ENCODE measurements at places on chromosomes 5 and 9.

DNA sequence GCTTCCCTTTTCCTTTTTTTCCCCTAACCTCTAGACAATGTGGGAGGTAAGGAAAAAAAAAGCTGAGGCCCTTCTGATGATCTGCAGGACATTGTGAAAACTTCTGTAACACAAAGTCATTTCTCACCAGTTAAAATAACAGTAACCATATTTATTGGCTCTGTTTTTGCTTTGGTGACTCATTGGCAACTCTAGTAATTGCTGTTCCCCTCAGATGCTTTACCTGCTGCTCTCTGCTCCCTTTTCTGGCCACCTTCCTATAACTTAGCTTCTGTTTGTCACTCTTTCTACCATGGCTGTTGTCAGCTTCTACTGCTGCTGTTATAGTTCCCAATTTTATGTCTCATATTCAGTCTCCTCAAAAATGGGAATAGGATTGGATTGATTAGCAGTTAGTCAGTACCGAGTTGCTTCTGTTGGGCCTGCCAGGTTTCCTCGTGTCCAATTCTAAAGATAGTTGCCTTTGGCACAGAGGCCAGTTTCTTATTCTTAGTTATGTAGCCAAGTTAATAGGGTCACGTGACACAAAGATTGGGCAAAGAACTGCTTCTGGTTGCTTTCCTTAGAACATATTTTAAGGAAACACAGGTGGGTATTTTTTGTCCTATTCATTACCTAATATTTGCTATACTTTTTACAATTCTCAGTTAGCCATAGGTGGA lies 16.8 kb downstream of the SCAMP1 start:
- no peak for DNase-seq

GRCh38 chr5:166938071-166938470 lies 1353.4 kb upstream of the WWC1 start:
- no peak for DNase-seq

GRCh38 chr9:15306068-15306756 lies 804 bp downstream of the TTC39B start:
- DNase-seq: peak; percentile 29

GRCh38 chr9:96636368-96636767 lies 16.7 kb upstream of the CDC14B start:
- DNase-seq: no peak

DNA sequence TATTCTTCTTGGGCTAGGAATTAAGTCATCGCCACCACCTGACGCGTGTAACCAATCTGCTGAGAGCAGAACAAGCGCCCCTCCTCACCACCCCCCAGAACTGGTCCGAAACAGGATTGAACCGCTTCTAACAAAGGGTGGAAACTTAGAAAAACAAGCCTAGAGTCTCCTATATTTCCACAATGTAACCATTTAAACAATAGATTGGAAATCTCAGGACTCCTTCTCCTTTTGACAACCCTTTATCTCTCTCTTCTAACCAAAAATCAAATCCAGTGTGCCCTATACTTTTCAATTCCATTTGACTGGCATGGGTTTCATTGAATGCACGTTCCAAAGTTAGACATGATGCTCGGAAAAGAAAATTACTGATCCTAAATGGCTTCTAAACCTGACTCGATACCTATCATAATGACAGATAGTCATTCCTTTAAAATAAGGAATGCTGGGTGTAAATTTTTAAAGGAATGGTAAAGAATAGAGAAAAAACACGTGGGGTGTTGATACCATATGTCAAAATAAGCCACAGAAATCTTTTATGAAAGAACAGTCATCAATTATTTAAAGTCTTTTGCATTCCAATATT lies 1.2 kb downstream of the ARRDC3 start:
- DNase-seq: peak; percentile 71

GRCh38 chr5:891117-891836 lies 1.3 kb downstream of the BRD9 start:
- no peak for DNase-seq

DNA sequence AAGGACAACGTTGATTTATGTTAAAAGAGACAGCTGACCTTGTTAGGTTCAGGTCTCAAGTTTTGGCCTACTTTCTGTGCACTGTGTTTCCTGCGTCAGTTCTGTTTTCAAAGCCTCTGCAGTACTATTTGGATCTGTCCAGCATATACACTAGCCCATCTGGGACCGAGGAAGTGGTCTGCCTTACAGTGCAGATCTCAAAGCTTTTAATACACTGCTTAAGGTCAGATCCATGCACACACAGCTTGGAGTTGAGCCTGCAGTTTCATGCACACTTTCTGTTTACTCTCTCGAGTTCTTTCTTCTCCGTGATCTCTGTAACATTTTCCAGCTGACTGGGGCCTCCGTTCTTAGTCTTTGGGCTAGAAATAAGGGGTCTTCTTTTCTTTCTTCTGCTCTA lies 24.1 kb downstream of the CARTPT start:
- DNase-seq: no peak

GRCh38 chr5:3789519-3790193 lies 194.0 kb downstream of the IRX1 start:
- no peak for DNase-seq

- no peak for DNase-seq
Observed at GRCh38 chr5:79621056-79621455, 8.8 kb downstream of the TENT2 start.

DNA sequence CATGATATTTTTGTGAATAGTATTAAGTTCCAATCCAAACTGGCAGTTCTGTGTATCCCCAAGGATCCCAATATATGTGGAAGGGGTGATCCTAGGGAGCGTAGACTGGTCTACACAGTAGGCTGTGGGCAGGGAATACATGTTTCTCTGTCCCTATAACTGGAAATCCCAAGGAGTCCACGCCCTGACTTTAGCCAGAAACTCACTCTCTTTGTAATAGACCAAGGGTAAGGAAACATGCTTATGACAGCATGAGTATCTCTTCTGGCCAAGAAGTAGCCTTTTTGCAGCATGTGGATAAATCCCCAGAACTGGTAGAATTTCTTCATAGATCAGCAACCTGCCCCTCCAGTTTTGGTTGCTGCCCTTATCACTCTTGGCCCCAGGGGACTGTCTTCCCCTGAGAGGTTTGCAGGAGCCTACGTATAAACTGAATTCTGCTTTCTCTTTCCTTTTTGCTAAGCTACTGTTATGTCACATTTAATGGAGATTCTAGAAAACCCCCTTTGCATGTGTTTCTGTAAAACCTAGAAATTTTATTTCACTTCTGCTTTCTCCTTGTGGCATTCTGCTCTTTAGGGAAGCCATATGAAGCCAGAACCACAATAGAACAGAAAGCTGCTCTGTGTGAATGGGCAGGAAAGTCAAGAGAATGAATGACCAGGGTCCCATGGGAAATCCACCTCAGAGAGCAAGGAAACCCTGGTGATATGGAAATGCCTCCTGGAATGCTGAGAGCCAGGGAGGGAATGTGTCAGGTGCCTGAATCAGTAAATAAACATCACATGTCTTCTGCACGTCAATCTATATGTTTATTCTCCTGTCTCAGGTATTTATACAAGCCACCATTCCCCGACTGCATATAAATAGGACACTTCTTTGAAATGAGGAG lies 3.5 kb downstream of the IFNA2 start:
- peak; percentile 62 for DNase-seq

- no peak for DNase-seq
Observed at GRCh38 chr9:93427655-93428379, 23.7 kb upstream of the FAM120A start.

GRCh38 chr5:142506046-142506445 lies 179.8 kb downstream of the FGF1 start:
- no peak for DNase-seq
